Fibroblast of skin of left biceps (primary cell): ENCODE measurements at places on chromosomes 16 and 17.
A peak's percentile ranks its signal among the peaks of the same experiment; 100 is the strongest.

DNA sequence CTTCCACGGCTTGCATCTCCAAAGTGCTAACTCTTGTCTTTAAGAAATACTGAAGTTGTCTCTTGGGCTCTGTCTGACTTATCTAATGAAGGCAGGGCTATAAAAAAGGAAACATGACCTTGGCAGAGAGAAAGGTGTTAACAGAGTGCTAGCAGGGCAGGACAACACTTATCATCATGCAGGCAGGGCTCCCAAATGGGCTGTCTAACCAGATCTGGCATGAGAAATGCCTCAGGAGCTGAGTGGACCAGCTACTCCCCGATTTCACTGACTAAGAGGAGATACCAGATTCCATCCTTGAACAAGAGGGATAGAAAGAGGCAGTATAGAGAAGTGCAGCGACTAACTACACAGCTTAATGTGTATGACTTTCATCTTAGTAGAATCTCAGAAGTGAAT is 32.6 kb downstream of the PMP22 start:
- DNase-seq: no peak

GRCh38 chr17:19660219-19660870 is 11.8 kb downstream of the ALDH3A2 start:
- DNase-seq: no peak

DNA sequence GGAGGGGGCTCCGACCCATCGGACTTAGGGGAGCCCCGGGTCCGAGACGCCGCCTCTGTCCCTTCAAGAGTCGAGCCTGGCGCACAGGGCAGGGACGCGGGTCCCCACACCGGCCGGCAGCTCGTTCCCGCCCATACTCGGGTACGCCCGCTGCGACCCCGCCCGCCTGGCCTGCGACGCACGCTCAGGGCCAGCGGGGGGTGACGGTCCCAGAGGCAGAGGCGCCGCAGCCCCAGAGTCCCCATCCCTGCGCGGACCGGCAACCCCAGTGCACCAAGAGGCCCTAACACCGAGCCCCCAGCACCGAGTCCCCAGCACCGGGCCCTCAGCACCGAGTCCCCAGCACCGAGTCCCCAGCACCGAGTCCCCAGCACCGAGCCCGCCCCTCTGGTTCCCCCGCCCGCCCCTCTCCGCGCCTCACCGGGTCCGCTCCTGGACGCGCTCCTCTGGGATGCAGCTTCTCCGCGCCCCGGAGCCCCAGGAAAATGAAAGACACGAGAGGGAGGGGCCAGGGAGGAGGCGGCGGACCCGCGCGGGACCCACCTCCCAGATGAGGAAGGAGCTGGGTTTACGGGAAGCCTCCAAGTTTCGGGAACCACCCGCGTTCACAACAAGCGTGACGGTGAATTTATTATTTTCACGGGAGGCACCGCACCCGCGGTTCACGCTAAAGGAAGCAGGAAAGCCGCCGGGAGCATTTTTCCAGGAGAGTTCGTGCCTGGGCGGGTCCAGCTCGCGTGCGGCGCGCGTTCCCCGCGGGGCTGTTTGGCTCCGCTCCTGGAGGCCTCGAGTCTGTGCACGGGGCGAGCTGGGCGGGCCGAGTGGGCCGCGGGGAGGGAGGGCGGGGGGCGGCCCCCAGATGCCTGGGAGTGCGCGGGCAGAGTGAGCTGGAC is at the start of gene SECTM1:
Gene SECTM1 (minus strand): TSS at position 488 of the 893 bp plus-strand sequence. CDS start 6,526 bp downstream, outside the sequence.
- DNase-seq: no peak

GRCh38 chr17:44928950-44929720 is 13.8 kb upstream of the GFAP start:
- DNase-seq: no peak

DNA sequence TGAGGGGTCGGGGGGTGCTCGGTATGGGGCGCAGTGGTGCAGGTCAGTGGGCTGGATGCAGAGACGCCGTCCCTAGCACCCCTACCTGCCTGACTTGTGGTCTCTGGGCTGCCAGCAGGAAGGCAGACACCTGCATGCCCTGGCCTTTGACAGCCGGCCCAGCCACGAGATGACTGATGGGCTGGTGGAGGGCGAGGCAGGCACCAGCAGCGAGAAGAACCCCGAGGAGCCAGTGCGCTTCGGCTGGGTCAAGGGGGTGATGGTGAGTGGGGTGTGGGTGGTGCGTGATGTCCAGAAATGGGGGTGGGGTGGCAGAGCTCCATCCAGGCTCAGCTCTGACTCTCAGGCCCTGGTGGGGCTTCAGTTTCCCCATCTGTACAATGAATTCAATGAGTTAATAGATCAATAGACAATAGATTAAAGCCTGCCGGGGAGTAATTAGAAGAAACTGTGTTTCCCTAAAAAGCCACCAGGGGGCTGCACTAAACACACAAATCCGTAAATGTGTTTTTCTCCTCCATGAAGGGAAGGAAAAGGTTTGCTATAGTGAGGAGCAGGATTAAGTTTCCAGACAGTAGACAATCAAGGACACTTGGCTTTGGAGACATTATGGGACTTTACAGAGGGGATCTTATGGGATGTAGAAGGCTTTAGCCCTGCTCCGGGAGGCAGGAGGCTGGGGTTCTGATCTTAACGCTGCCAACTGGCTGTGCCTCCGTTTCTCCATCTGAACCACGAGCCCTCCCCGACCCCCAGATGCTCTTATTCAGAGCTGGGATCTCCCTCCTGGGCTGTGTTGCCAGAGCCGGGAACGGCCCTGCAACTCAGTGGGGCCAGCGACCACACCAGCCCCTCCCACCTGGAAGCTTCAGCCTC is 2.2 kb downstream of the SLC12A3 start:
- DNase-seq: peak; percentile 33

DNA sequence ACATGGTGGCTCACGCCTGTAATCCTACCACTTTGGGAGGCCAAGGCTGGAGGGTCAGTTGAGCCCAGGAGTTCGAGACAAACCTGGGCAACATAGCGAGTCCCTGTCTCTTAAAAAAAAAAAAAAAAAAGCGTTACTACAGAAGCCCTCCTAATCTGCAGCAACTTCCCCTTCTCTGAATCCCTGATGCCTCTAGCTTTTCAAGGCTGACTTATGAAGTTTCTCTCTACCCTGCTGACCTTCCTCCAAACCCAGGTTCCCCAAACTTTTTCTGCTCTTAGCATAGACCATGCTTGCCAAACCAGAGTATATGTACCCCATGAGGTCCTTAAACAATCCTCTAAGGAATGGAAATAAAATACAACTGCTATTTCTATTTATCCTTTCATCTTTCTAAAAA is 16.4 kb downstream of the LYRM1 start:
- DNase-seq: no peak

DNA sequence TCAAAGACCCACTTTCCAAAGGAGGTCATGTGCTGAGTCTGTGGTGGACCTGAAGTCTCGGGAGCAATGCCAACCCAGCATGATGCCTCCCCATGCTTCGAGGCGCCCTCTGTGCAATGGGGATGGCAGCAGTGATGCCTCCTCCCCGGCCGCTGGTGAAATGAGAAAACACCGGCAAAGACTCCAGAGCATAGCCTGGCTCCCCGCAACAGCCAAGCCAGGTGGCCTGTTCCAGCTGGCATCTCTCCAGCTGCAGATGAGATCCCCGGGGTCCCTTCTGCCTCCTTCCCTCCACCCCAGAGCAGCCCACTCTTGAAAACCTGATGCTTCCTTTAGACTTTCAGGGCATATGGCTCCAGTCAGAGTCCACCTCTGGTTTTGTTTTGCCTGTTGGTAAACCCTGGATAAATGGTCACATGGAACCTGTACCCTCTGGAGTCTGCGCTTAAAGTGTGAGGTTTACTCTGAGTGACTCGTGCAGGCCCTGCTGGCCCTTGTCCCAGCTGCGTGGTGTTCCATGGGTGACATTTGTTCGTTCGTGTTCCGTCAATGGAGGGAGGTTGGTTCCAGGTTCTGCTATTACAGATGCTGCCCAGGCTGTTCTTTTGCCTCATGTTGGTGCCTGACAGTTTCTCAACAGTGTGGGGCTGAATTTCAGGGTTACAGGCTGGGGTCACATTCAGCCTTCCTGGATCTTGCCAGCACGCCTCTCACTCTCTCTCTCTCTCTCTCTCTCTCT is 181.8 kb upstream of the CIBAR2 start:
- DNase-seq: no peak

DNA sequence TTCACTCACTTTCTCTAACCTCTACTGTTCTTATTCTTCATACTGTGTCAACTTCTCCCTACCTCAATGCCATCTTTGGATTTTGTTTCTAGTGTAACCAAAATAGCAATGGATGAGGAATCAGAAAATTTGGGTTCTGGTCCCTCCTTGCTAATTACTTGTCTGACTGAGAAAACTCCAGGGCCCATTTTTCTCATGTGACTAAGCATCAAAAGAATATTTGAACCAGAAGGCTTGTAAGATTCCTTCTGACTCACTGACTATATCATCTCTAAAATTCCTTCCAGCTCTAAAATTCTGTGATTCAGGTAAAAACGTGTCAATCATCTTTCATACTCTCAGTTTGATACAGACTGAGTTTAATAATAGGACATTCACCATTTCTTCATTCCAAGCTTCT is 57.9 kb downstream of the BRIP1 start:
- peak; percentile 40 for DNase-seq

DNA sequence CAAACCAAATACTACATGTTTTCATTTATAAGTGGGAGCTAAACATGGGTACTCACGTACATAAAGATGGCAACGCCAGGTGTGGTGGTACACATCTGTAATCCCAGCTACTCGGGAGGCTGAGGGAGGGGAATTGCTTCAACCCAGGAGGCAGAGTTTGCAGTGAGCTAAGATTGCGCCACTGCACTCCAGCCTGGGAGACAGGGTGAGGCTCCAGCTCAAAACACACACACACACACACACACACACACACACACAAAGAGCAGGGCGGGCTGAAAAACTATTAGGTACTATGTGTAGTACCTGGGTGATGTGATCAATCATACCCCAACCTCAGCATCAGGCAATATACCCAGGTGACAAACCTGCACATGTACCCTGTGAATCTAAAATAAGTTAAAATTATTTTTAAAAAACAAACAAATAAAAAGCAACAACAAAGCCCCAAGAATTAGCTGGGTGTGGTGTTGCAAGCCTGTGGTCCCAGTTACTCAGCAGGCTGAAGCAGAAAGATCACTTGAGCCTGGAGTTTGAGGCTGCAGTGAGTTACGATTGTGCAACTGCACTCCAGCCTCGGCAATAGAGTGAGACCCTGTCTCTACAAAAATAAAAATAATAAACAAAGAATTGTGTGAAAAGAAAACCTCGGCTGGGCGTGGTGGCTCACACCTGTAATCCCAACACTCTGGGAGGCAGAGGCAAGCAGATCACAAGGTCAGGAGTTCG is 11.9 kb upstream of the FAAP100 start:
- DNase-seq: no peak

DNA sequence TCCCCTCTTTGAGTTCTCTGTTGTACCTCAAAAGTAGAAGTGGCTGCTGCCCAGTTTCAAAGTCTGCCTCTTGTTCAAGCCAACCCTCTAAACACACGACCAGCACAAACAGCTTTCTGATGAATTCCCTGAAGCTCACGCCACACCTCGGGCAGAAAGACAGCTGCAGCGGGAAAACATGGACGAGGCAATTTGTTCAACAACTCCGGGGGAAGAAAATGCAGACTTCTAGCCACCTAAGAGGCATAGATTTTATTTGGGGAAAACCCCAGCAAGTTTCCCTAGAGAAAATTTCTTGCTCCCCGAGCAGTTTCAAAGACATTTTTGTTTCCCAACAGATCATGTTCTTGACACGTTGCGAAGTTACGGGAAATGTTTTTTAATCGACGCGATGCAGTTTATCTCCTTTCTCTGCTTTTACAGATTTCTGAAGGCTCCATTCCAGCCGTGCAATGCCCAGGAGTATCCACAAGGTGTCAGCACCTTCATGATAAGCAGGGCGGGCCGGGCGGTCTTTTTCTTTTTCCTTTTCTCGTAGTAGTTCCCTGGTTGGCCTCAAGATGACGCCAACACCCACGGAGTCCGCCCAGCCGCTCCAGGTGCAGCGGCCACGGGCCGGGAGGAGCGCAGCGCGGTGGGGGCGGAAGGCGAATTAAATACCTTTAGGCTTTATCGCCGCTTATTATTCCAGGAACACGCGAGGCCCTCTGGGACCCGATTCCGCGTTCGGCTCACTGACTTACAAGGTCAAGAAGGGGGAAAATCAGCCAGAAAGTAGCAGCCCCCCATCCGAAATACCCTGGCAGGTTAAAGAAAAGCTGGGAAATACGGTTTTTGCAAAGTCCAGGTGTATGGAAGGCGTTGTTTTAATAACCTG is 2.9 kb upstream of the FOXC2 start:
- peak; percentile 71 for DNase-seq

- DNase-seq: no peak
Measured at GRCh38 chr16:74521691-74522090, 85.2 kb downstream of the GLG1 start.

DNA sequence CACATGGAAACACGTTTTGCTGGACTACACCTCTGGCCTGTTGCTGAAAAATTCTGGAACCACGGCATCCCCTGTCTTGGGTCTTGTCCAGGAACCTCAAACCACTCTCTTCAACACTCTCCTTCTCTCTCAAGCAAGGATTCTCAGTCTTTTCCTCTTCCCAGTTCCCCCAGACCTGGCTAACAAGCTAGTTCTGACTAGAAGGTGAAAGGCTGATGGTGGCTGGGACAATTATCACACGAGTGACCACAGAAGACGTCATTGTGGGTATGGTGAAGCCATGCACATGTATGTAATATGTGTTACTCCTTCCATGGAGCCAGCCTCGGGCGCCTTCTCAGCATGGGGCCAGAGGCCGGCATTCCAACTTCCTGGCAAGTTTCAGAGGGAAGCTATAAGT is 123.0 kb downstream of the CDYL2 start:
- DNase-seq: no peak

DNA sequence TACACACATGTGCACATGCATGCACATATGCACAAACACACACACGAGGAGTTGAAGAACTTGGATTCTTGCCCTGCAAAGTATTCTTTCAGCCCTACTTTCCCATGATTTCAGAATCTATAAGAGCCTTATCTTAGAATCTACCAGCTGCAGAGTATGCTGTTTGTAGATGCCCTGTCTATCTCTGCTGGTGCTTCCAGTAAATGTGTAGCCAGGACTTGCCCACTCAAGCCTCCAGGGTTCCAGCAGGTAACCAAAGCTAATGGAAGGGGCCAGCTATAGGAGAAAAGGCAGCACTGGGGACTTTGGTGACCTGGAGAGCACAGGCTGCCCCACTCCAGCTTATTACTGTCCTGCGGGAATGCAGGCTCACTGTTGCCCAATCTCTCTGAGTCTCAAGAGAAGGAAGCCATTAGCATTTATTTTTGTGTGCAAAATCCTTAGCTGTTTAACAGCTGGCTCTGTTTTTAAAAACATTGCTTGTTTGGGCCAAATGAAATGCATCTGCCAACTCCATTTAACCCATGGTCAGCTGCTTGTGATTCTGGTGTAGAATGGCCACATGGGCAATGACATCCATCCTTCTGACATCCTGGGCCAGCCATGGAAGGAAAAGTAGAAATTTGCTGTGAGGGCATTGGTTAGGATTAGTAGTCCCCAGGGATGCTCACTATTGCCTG is 28.6 kb upstream of the XYLT1 start:
- DNase-seq: no peak

DNA sequence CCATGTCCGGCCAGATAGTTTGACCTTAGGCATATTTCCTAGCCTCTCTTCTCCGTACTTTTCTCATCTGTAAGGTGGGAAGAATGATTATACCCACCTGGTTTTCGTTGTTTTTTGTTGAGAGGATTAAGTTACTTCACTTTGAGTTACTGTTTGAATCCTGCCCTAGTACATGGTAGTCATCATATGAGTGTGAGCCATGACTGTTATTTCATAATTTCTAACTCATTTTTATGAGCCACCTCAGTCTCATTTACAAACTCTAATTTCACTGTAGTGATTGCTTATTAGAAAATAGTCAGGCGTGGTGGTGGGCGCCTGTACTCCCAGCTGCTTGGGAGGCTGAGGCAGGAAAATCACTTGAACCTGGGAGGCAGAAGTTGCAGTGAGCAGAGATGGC is 45.1 kb downstream of the YPEL2 start:
- no peak for DNase-seq

GRCh38 chr17:73875346-73875745 is 231.1 kb upstream of the SDK2 start:
- DNase-seq: no peak
